ENCODE measurements at places on chromosomes 7 and 10. TPM values are rescaled to one million over a fixed set of nuclear protein-coding genes. Genes with fewer than 3 reads are reported as not detected.

The IL2RA gene
- 59.2 TPM for total RNA-seq

The PSD gene
- 5.1 TPM for total RNA-seq

The EPHA1 gene
- 9.4 TPM for total RNA-seq

The CC2D2B gene
- 0.55 TPM for total RNA-seq

The CALN1 gene
- not detected for total RNA-seq

The ANKRD61 gene
- total RNA-seq = not detected

The SPDYE16 gene
- not detected for total RNA-seq

The KAZALD1 gene
- total RNA-seq = not detected

The TMEM196 gene
- total RNA-seq = not detected

The CBX3 gene
- total RNA-seq = 98.3 TPM

The AASS gene
- 1.6 TPM for total RNA-seq

The STEAP4 gene
- 0.10 TPM for total RNA-seq

The RADIL gene
- total RNA-seq = not detected

All from T-helper 17 cell (primary cell).